ENCODE measurements at places on chromosomes 6 and 20. TPM values are rescaled to one million over a fixed set of nuclear protein-coding genes. Genes with fewer than 3 reads are reported as not detected.

The CEBPB gene
- 29.1 TPM for total RNA-seq

The FAM162B gene
- total RNA-seq: not detected

The ULBP2 gene
- total RNA-seq: 0.51 TPM

The ZNF391 gene
- 3.7 TPM for total RNA-seq

DNA sequence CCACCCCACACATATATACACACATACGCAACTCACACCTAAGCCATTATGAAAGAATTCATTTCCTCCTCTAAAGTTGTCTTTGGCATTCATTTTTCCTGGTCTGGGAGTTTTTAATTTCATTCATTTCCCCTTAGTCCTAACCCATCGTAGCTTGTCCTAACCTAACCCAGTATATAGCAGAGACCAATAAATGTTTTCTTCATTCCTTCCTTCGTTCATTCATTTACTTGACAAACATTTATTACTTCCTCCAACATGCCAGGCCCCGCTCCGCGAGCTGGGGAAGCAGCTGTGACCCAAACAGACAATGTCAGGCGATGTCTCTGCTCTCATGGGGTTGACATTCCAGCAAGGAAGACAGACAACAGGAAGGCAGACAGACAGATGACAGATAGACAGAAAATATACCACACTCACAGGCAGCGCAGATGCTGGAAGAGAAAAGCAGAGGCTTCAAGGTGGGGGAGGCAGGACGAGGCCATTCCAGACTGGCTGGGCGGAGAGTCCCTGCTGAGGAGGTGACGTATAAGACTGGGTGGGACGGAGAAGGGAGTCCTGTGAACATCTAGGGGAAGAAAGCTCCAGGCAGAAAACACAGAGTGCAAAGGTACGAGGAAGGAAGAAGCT lies 33.7 kb upstream of the SIRPA start:
- DNase-seq: no peak

- DNase-seq: no peak
Observed at GRCh38 chr6:10163203-10163962, 251.5 kb downstream of the TFAP2A start.

- no peak for DNase-seq
Observed at GRCh38 chr6:12557765-12558164, 158.8 kb upstream of the PHACTR1 start.

DNA sequence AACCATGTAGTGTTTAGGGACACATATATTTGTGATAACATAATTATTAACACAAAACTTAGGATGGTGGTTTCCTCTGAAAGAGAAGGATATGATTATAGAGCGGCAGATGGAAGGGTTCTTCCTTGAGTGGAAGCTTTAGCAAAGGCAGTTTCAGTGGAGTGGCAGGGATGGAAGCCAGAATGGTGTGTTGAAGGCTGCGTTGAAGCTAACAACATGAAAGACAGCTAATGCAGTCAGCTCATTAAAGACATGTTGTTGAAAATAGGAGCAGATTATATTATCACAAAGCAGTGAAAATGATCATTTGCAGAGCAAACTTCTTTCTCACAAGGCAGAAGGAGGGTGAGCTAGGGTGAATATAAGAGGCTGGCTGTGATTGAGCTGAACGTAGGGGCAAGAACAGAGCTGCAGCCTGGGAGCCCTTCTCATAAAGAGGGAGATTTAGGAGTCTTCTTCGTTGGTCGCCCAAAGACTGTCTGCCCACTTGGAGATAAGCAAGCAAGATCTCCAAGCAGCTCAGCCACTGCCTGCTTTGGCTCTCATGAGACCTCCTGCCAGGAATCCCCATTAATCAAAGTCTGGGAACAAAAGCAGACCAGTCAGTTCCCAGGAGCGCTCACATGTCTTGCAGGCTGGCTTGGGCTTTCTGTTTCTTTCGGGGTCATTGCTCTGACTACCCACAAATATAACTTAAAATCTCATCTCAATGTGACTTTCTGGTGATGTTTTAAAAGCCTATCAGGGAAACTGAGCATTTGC lies 2.6 kb upstream of the ANKRD6 start:
- DNase-seq: no peak

- DNase-seq: no peak
Observed at GRCh38 chr6:31655349-31656237, at the start of gene APOM. APOM (plus strand) TSS chr6:31655894; CDS start chr6:31655967, 73 bp downstream.

DNA sequence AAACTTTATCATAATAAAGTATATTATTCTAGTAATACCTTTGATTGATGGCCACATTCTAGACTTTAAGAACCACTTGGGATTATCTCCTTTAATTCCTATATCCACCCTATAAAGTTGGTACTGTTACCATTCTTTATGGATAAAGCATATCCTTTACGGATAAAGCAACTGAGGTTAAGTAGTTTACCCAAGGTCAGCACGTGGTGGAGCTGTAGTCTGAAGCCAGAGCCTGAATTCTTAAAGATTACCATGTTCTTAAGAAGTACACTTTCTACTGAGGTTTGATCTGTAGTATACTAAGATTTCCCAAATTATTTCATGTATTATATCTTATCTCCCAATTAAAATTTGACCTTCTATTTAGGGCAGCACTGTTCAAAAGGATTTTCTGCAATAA lies 3.0 kb upstream of the NCOA7 start:
- DNase-seq: no peak

All from CD8-positive, alpha-beta memory T cell (primary cell).